ENCODE measurements at places on chromosomes 12 and 14.

- DNase-seq: no peak
These were observed 53.9 kb downstream of the NTN4 start for GRCh38 chr12:95736631-95737030.

DNA sequence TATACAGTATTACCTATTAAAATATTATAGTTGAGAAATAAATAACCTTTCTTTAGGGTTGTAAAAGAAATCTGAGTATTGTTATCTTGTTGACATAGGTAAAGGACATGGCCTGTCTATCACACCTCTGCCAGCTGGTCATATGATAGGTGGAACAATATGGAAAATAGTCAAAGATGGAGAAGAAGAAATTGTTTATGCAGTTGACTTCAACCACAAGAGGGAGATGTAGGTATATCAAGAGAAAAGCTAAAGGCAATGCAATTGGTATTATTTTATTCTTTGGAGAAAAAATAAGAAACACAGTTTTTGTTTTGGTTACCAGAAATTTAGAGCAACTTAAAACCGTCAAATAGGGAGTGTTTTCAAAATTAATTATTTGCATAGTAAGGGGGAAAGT, 13.5 kb downstream of the CPSF2 start:
- no peak for DNase-seq

DNA sequence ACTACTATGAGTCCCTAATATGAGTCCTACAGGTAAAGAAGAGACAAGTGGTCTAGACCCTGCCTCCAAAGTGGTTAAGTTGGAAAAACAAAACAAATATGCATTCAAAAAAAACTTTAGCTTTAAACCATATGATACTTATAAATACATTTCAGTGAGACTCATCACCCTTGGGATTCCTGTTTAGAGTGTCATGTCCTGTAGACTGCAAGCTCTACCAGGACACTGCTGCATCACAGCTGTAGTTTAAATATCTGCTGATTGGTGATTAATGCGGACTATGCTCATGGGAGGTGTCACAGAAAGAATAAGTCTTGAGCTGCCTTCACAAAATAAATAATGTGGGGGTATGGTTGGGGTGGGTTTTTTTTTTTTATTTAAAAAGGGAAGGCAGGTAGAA, 8.8 kb upstream of the LGR5 start:
- DNase-seq: no peak

GRCh38 chr14:100723135-100723829, 3.4 kb upstream of the DLK1 start:
- DNase-seq: no peak

DNA sequence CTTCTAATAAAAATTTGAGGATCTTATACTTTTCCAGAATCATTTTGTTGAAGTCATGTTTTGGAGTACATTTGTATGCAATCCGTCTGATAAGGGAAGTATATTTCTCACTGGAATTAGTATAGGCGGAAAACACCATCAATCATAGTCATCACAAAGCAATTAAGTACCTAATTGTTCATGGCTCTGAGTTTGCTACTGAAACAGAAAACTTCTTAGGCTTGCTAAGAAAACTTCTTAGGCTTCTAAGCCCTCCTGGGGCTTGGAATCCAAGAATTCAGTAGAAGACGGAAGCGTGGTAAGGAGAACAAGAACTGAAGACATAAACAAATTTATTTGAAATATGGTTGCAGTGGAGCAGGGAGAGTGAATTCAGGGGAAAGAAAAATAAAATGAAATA, 636.3 kb downstream of the DIO2 start:
- DNase-seq: no peak

DNA sequence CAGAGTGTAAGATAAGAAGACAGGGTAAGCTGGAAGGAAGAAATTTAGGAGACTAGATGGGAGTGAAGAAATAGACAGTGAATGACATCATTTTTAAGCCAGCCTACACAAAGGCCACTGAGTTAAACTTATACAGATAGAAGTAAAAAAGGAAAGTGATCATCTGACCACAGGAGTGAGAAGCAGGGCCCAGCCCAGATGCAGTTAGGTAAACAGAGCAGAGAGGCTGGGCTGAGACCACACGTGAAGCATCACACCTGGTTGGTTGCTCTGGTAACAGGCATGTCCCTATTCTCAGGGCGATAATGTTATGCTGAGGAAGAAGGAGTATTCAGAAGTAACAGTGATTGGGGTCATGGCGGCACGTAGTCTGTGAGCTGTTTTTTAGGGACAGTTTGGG, 1079.4 kb downstream of the AACS start:
- no peak for DNase-seq

- DNase-seq: no peak
These were observed 176.9 kb upstream of the MDGA2 start for GRCh38 chr14:47852278-47852677.

GRCh38 chr14:28496364-28496763, 270.2 kb upstream of the FOXG1 start:
- DNase-seq: no peak

GRCh38 chr12:12451098-12451497, 94.2 kb downstream of the BORCS5 start:
- DNase-seq: no peak

DNA sequence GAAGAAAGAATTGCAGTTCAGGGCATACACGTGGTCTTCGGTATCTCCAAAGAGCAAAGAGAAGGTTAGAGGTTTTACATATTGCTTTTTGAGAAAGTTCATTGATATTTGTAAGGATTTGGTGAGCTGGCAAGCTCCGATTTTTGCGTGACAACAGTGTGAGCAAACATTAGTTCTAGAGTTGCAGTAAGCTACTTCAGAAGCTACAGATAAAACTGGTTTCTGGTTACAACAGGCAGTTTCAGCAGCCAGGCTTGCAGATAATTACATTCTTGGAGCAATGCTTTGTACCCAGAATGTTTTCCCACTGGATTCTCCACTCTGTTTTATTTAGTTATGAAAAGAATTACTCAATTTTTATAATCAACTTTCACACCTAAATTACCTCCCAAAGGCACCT, 28.2 kb downstream of the KLRK1 start:
- DNase-seq: no peak

DNA sequence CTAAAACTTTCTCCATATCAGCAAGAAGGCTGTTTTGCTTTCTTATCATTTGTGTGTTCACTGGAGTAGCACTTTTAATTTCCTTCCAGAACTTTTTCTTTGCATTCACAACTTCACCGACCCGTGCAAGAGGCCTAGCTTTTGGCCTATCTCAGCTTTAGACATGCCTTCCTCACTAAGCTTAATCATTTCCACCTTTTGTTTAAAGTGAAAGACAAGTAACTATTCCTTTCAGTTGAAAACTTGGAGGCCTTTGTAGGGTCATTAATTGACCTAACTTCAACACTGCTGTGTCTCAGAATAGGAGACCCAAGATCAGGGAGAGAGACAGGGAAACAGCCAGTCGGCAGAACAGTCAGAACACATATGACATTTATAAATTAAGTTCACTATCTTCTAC, 39.3 kb downstream of the BBS10 start:
- no peak for DNase-seq

DNA sequence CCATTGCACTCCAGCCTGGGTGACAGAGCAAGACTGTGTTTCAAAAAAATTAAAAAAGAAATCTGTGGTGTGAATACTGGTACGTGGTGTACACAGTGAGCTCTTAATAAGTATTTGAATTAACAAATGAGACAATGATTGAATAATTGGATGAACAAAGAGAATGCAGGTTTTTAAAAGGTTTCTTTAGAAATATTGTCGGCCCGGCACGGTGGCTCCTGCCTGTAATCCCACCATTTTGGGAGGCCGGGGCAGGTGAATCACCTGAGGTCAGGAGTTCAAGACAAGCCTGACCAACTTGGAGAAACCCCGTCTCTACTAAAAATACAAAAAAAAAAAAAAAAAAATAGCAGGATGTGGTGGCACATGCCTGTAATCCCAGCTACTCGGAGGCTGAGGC, 6.6 kb downstream of the HIF1A start:
- DNase-seq: no peak

DNA sequence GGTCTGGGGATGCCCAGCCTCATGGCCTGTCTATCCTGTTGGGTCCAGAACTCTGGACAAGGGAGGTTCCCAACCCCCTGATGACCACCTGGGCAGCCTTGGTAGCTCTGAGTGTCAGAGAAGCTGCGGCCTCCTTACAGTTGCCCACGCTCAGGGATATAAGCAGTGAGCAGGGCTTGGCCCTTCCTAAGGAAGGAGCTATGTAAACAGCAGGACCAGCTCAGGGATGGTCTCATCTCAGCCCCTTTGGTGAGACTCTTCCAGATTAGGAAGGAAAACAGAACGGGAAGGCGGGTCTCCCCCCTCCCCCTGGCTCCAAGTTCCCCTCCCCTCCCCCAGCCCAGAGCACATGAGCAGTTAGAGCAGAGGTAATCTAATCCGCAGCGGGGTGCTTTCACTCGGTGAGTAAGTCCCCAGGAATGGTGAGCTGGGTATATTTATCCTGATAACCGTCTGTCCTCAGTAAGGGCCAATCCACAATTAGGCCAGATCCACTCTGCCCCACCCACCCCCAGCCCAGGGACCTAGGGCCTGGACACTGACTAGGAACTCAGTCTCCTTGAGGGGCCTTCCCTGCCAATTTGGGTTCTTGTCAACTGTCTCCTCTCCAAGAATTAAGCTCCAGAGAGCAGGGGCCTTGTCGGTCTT, 29.5 kb upstream of the RPLP0 start:
- DNase-seq: no peak

DNA sequence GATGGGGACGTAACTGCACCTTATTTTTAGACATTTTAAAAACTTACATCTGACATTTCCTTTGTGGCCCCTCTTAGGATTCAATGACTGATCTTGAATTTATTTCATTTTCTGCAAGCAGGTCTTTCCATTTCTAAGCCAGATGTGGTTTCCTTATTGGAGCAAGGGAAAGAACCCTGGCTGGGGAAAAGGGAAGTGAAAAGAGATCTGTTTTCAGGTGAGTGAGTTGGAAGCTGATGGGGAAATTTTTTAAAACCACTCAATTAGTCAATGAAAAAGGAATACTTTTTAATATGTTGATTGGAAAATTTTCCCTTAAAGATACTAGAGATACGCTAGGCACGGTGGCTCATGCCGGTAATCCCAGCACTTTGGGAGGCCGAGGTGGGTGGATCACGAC, 2.6 kb downstream of the ZNF140 start:
- DNase-seq: no peak

DNA sequence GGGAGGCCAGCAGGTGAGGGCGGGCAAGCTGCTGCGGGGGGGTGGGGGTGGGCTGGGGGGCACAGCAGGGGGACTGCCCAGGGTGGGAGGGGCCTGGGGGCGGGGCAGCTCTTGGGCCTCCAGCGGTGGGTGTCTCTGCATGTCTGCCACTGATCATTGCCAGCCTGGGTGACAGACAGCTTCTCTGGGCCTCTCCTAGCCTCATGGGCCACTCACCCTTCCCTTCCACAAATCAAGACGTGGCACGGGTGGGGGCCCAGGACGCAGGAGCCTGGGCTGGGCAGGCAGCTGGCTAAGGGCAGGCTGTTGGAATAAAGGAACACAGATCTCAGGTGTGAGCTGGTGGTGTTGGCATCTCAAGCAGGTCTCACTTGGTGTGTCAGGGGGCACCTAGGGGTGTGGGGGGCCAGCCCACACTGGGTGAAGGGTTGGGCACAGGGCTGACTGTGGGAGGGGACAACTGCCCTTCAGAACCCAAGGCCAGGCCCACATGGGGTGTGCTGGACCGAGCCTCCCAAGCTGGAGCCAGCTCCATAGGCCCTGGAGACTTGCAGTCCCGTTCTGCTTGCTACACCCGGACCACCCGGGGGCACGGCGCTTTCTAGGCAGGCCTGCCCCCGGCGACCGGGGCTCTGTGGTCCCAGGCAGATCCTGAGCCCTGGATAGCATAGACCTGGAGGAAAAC, 3.0 kb downstream of the TEDC1 start:
- no peak for DNase-seq

DNA sequence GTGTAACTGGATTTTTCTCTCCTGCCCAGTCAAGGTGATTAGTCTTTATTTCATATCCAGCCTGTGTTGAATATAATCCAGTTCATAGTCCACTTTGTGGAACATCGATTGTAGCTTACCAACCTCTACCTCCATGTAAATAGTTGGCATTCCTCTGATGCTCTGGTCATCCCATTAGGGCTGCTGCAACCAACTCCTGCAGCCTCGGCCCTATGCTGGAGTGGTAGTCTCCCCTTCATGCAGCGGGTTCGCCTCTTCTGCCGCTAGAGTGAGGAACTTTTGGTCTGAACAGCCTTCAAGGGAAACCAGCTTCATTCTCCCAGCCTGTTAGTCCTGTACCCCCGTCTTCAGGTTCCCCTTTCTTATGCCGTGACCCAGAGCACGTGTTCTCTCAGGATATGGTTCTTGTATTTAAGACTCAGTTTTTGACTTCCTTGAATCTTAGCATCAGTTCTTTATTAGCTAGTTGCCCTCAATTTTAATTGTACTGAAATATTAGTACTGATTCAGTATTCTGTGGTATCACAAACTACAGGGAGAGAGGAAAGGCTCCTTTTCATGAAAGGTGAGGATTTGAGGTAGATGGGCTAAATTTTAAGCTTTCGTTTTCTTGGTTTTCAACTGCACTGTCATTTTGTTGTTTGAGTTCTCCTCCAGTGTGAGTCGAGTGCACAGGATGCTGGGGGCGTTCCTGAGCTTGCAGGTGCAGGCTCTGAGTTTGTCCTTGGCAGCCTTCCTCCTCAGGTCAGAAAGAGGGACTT, 33.2 kb downstream of the ZNF664 start:
- no peak for DNase-seq

DNA sequence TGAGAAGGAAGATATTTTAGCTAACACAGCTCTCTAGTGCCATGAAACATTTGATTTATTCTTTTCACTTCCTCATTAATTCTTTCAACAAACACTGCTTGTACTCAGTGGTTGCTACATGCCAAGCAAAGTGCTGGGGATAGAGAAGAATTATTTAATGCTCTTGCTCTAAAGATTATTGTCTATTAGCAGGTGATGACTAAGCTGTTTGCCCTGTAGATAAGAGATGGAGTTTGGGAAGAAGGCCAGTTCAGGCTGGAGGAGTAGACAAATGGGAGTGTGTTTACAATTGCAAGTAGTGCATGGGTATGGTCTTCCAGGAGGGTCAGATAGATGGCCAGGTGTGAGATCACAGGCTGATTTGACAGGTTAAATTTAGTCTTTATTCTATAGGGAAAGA, 99.8 kb upstream of the SEL1L start:
- no peak for DNase-seq

DNA sequence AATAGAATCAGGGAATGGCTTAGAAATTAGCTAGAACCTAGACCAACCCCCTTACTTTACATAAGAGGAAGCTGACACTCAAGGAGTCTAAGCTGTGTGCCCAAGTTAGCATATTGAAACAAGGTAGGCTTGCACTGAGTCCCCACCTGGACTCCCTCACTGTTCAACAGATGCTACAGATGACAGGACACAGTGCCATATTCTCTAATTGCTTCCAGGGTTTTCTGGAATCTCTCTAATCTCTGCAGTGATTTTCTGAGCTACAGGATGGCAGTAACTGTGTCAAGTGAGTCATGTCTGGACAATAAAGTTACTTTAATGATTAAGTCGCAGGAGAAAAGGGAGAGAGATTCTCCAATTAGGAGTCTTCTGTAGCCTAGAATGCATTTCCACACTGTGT, 35.8 kb downstream of the AKAP6 start:
- DNase-seq: no peak

- DNase-seq: no peak
These were observed 351.6 kb upstream of the TBX3 start for GRCh38 chr12:115035535-115036107.
